ENCODE measurements at places on chromosomes 1 and 21.

DNA sequence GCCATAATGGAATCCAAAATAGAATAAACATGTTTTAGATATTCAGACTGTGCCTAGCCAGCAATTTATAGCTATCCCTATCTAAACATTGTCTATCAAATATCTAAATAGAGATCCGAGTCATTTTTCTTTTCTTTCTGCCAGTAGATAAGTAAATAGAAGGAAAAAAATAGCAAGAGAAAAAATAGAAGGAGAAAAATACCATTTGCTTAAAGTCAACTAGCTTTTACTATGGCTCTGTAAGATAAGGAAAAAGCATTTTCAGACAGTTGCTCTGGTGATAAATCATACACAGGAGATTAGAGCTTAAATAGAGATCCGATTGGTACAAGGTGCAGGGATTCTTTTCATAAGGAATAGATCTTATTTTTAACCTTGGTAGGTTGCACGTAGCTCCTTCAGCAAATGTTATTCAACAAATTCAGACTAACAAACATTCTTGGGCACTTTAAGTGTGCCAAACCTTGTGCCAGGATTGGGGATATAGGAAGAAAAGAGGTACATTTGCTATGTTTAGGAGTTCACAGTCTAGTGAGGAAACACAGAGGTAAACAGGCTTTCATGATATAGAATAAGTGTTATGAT, 70.1 kb upstream of the CCDC190 start:
- no peak for DNase-seq

DNA sequence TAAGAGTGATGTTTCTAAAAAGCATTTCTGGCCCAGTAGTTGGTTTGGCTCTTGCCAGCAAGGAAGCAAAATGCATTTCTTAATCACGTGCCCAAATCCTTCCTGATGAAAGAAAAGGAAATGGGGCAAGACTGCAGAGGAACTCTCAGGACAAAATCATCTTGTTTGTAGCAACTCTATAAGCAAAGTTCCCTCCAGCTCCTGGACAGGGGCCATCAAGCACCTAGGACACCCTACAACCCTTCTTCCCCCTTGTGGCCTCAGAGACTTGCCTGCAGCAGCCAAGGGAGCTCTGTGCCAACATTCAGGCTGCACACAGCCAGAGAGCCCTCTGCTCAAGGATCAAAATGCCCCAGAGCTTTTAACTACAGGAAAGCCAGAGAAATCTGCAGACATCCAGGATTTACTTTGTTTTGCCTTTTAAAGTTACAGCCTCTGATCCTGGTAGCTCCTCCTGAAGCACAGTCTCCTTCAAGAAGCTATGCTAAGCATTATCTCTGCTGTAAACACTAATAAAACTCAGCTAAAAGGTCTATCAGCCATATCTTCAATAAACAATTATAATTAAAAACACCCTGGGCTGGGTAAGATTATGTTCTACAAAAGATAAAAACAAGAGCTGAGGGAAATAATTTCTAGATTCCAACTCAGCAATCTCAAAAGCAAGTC, 105.0 kb downstream of the KIAA0319L start:
- DNase-seq: no peak

DNA sequence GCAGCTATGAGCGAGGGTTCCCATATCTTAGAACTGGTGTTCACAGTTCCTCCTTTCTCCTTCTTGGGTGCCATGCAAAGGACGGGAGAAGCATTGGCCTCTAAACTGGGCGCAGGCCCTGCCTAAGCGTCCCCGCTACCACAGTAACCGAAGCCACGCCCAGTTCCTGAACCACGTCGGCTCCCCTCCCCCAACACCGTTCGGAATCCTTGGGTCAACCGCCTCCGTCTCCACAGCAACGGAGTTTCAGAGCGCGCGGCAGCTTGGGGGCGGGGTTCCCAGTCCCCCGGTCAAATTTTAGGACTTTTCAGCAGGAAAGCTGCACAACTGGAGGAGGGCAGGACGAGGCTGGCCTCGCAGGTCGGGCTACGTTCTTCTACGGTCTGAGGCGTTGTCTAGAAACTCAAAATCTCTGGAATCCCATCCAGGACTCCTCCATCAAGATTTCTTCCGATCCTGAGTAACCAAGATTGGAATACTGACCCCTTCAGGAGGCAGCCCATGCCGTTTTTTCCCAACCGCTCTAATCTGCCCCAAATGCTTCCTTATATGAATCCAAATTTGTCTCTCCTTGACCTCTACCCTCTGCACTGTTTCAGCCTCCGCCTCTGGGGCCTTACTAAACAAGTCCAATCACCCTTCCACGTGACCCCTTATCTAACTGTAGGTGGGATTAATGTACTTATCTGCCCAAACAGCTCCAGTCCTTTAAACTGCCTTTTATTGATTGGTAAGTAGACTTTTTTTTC, at the start of gene SPAG17:
Gene SPAG17 (minus strand): TSS at position 145 of the 749 bp plus-strand sequence. CDS start 71 bp downstream, at position 74.
- DNase-seq: peak; percentile 82

GRCh38 chr1:2300004-2300771, 72.1 kb downstream of the SKI start:
- no peak for DNase-seq

- no peak for DNase-seq
Observed at GRCh38 chr1:203640723-203641502, 14.3 kb downstream of the ATP2B4 start.

- DNase-seq: no peak
Observed at GRCh38 chr1:68955424-68955823, 458.5 kb upstream of the DEPDC1 start.

DNA sequence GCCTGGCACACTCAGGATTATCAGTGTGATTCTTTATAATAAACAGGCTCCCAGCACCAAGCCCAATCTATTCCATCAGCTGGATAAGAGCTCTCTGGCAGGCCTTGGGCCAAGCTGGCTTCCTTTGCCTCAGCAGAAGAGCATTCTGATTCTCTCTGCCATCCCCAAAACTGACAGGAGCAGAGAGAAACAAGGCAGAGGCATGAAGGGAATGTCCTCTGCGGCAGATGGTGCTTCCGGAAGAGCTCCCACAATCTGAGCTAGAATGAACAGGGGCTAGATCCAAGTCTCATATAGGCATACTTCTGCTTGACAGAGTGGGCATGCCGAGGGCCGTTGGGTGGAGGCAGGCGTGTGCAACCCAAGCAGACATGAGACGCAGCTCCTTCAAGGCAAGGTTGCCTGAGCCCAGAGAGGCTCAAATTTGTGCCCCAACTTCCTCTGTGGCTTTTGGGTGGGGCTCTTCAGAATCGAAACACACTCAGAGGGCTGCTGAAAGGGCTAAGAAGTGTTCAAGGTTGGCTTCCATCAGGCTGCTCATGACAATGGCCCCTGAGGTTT, 4.0 kb downstream of the CAPN2 start:
- no peak for DNase-seq

- DNase-seq: no peak
Observed at GRCh38 chr1:235556807-235557206, 52.6 kb upstream of the B3GALNT2 start.

DNA sequence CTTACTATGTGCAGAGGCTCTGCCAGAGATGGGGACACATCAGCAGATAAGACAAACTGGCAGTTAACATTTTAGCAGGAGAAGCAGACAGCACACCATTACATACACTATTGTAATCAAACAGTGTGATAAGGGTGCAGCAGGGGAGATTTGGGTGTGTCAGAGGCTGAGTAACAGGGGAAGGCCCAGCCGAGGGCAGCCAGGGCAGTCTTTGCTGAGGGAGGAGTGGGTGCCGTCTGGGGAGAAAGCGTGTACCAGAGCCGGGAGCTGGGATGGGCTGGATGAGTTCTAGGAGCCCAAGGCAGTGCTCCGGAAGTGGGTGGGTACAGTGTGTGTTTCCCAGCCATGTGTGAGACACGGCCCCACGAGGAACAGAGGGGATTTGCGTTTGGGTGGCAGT, 31.2 kb downstream of the KCNA10 start:
- DNase-seq: no peak

- no peak for DNase-seq
Observed at GRCh38 chr1:9807541-9807940, 16.2 kb downstream of the CLSTN1 start.

- no peak for DNase-seq
Observed at GRCh38 chr1:63915121-63915520, 141.3 kb downstream of the ROR1 start.

GRCh38 chr1:85344256-85344694, 67.8 kb upstream of the BCL10 start:
- peak; percentile 84 for DNase-seq

- DNase-seq: no peak
Observed at GRCh38 chr1:30117685-30118084, 605.7 kb downstream of the MATN1 start.

- DNase-seq: peak; percentile 51
Observed at GRCh38 chr1:232627645-232628334, 2.1 kb downstream of the SIPA1L2 start.

GRCh38 chr21:15742052-15742670, 12.4 kb downstream of the USP25 start:
- no peak for DNase-seq

DNA sequence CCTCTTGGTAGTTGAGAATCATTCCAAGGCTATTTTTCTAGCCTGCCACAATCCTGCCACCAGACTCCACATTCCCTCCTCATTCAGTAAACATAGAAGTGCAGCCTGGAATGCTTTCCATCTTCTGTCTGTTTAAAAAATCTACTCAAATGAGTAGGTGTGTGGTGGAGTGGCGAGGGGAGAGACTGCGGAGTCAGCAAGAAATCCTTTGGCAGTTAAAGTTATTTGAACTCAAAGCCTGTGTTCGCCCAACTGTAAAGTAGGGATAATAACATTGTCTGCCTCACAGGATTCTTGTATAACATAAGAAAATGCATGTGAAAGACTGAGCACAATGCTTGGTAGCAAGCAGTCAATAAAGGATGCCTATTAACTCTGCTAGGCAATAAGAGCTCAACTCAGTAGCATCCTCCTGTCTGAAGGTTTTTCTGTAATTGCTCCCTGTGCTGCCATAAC, 22.2 kb upstream of the DPT start:
- DNase-seq: peak; percentile 54

- DNase-seq: no peak
Observed at GRCh38 chr1:234953655-234954405, 174.8 kb downstream of the TOMM20 start.

DNA sequence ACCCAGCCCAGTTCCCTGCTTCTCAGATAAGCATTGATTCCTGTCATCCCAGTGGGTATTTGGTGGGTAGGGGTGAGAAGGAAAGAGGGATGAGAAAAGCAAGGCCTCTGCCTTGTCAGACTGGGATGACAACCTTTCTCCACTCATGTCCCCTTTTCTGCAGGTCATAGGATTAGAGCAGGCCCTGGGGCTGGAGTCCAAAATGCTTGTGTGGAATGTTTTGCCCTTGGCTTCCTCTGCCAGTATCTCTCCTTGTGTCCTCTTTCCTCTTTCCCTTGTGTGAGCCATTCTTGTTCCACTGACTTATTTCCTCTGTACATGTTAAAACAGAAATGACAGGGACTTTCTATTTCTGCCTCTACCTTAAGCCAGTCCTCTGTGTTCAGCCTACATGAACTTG, 4.1 kb downstream of the ATP2B4 start:
- no peak for DNase-seq

DNA sequence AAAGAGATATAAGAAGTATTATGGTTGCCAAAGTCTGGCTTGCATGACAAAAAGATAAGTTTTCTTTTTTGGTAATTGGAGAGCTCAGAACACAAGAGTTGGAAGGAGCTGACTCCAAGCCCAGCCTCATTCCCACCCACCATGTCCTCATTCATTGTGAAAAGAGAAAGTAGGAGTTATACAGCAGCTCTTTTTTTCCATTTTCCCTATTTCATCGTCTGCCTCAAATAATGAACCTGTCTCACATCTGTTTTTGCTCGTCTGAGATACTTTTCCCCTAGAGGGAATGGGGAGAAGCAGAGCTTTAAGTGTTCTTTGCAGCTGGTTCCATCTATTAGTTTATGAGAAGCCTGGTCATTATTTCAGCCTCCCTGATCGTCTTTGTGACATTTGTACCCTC, 34.7 kb downstream of the AGT start:
- DNase-seq: no peak

DNA sequence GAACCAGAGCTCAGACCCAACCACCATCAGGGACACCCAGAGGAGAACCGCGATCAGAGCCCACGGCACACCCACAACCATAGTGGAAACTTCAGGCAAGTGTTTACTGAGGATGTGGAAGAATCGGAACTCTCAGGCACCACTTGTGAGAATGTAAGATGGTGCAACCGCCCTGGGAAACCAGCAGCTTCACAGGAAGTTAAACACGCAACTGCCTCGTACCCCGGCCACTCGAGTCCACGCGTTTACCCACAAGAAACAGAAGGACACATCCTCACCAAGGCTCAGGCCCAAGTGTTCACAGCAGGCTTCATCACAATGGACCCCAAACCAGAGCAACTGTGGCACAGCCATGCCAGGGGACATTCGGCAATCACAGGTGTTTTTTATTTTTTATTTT, 51.4 kb upstream of the COL6A2 start:
- no peak for DNase-seq

- no peak for DNase-seq
Observed at GRCh38 chr1:244284641-244285156, 167.0 kb downstream of the ADSS2 start.

DNA sequence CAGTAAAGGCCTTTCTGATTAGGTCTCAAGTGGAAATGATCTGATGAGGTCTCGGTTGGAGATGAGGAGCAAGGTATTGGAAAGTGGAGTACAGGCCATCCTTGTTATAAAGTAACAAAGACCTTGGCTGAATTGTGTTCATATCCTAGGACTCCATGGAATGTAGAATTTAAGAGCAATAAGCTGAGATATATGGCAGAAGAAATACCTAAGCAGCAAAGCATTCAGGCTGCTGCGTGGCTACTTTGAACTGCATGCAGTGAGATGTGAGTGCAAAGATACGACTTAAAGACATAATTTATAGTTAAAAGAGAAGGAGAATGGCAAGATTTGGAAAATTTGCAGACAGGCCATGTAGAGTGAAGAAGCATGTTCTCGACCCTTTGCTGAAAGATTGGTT, 11.2 kb upstream of the XPR1 start:
- DNase-seq: no peak

GRCh38 chr1:192977089-192977706, 82.0 kb downstream of the UCHL5 start:
- DNase-seq: no peak

- no peak for DNase-seq
Observed at GRCh38 chr1:8073112-8073855, 47.2 kb upstream of the ERRFI1 start.

- DNase-seq: no peak
Observed at GRCh38 chr1:109170035-109170764, 43.5 kb upstream of the SARS1 start.

- no peak for DNase-seq
Observed at GRCh38 chr1:103191327-103191726, 83.0 kb upstream of the COL11A1 start.

GRCh38 chr1:212188599-212189351, 96.4 kb upstream of the PPP2R5A start:
- no peak for DNase-seq

- no peak for DNase-seq
Observed at GRCh38 chr21:39350094-39351005, 1.5 kb upstream of the HMGN1 start.

GRCh38 chr1:199629624-199630023, 397.9 kb upstream of the NR5A2 start:
- no peak for DNase-seq

DNA sequence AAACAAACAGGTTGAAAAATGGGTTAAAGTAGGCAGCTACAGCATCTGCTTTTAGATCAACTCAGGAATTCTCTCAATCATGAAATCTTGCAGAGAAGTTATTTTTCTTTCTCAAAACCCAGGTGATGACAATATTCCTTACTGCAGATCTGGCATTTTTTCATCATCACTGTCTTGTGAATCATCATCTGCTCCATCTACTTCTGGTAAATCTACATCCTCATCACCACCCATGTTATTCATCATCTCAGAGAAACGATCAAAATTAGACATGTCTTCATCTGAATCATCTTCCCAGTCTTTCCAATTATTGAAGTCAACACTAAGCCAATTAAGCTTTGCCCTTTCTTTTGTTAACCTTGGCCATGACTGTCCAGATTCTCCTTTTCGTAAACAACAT, 21.8 kb downstream of the GBP2 start:
- DNase-seq: no peak
